ENCODE measurements at places on chromosomes 3 and 15.
A peak's percentile ranks its signal among the peaks of the same experiment; 100 is the strongest.

GRCh38 chr15:31171731-31172130 lies 70.2 kb upstream of the TRPM1 start:
- DNase-seq, result no peak

DNA sequence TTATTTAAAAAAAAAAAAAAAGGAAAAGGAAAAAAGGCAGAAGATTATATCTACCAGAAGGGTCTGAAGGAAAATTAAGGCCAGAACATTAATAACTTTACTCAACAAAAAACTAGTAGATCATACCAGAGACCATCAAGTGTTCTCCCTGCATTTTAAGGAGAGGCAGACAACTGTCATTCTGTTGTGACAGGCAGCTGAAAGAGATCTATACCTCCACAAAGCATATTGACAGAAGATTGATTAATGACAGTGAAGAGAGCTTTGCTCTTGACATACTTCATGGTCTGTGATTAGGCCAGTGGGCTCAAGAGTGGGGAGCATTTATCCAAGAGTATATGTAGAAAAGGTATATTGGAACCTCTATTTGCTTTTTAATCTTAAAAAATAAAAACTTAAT lies 248.4 kb downstream of the CDIN1 start:
- DNase-seq, result no peak

DNA sequence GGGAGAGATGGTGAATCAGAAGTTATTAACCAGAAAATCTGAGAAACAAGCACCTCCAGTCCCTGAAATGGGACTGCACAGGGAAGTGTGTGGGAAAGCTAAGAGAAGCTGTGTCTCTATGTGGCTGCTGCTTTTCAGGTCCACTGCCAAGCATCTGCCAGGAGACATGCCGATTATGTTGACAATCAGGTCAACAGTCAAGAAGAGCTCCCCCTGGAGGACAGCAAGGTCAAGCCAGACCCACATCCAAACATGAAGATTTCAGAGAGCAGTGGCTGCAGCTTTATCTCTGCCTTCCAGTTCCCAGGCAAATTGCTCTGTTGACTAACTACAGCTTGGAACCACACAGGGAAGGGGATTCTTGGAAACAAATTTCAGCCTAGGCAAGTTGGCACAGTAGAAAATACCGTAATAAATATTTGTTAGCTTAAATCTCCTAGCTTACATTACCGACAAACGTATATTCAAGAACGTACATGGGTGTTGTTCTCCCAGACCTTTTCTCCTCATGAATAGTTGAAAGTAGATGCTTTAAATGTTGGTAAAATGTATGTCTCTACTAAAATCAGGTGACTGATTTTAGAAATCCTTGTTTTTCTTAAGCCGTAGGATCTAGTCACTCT lies 394.5 kb upstream of the RARB start:
- DNase-seq, result peak; percentile 51

- no peak for DNase-seq
Measured at GRCh38 chr3:96622878-96623277, 191.5 kb upstream of the EPHA6 start.

GRCh38 chr15:96807361-96807760 lies 476.9 kb downstream of the NR2F2 start:
- DNase-seq, result no peak
